ENCODE measurements at places on chromosomes 16 and 17.

- DNase-seq: no peak
These were observed 23.3 kb upstream of the CDH8 start for GRCh38 chr16:62059527-62059926.

GRCh38 chr16:56916571-56917403 lies 15.2 kb upstream of the HERPUD1 start:
- no peak for DNase-seq

DNA sequence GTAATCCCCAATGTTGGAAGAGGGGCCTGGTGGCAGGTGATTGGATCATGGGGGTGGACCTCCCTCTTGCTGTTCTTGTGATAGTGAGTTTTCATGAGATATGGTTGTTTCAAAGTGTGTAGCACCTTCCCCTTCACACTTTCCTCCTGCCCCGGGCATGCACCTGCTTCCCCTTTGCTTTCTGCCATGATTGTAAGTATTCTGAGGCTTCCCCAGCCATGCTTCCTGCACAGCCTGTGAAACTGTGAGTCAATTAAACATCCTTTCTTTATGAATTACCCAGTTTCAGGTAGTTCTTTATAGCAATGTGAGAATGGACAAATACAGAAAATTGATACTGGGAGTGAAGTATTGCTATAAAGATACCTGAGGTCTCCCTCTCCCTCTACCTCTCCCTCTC lies 29.4 kb downstream of the RNF112 start:
- DNase-seq: no peak

DNA sequence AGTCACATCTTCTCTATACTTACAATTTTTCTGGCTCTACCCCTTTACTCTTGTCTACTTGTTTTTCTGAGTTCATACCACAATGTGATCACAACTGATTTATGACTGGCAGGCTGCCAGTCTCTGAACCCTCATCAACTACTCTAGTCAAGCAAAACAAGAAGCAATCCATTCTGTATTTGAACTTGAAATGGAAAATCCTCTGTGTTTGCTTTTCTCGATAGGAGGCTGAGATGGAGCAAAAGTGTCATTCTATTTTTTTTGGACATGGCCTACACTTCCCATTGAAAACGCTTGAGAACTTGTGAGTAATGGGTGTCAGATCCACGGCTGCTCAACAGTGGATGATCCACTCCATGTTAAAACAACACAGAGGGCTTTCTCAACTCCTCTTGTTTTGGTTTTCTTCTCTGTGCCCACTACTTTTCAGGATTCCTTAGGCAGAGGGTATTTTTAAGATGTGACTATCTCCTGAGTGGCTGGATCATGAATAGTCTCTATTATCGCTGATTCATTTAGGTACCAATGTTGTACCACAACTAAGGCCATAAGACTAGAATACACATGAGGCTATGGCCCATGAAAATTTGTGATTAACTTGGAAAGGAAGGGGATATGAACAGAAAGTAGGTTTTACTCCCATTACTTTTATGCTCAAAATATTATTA lies 11.7 kb downstream of the TMEM100 start:
- DNase-seq: no peak

GRCh38 chr17:48604770-48605329 lies at the start of gene HOXB6:
HOXB6 (minus strand) TSS chr17:48604986; CDS start chr17:48598150, 6,836 bp downstream.
- no peak for DNase-seq

DNA sequence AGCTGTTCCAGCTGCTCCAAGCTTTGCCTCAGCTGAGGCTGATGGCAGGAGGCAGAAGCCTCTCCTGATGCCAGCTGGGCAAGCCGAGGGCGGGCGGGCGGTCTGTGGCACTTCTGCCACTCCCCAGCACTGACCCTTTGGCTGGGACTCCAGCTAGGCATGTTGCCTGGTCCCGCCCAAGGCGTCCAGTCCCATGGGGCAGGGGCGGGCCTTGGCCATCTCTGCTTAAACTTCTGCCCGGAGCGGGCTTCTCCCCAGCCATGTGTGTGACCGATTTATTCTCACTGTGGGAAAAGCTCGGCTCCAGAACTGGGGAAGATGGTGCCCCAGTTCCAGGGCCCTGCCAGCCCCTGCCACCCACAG lies 349.1 kb downstream of the SEC14L1 start:
- DNase-seq: no peak

- DNase-seq: no peak
These were observed 219.4 kb downstream of the MAF start for GRCh38 chr16:79380995-79381602.

DNA sequence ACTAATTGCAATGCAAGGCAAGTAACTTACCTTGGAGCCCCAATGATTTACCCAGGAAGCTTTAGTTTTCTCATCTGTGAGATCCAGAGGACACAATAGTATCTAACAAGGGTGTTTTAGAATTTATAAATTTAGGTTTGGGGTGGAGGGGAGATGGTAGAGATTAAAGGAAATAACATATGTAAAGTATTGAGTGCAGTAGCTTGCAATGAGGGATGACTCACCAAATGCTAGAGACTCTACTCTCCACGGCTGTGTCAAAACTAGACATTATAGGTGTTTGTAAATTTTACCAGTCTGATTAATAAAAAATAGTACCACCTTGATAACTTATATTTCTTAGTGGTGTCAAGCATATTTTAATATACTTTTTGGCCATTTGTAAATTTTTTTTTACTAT lies 3.7 kb upstream of the ABCA9 start:
- no peak for DNase-seq

DNA sequence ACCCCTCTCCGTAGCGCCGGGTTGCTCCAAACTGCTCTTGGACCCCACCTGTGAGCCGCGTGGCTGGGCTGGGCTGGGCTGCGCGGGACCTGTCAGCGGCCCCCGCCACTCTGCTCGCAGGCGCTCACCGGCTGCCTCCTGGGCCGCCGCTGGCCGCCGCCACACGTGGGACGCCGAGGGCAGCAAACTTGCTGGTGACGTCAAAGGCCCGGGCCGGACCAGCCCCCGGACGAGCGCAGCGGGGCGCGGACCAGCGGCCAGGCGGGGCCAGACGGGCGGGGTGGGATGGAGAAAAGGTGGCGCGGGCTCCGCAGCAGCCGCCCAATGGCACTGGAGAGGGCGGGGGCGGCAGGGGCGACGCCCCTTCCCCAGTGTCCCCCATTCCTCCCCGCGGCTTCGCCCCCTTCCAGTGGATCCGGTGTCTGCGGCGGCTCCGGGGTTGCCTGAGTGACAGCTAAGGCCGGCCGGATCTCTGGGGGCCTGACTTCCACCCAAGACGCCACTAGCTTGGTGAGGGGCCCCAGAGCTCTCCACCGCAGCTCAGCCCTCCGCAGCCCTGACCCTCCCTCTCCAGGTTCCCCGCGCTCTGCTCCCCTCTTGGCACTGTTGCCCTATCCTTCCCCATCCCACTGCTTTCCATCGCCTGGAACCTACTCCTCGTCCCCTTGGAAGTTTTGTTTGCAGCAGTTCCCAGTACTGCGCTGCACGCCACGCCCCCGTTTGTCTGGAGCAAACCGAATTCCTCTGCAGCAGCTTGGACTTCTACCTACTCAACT lies at the start of gene HS3ST3A1:
HS3ST3A1 (minus strand) TSS at position 154 of the 776 bp plus-strand sequence. CDS start 800 bp downstream, outside the sequence.
- no peak for DNase-seq

DNA sequence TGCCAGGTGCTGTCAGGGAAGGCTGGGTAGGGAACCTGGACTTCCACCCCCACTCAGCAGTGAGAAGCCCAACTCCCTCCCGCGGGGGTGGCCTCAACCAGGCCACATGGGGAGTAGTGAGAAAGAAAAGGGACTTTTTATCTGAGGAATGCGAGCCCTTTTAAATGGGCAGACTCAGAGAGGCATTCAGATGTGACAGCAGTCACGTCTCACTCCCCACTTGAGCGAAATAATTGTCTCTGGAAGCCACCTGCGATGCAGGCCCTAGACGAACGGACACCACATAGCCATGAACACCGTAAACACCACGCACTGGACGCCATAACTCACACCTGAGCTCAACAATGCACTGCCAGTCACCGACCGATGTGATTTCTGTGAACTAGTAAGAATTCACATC lies 11.9 kb upstream of the CD300E start:
- no peak for DNase-seq

DNA sequence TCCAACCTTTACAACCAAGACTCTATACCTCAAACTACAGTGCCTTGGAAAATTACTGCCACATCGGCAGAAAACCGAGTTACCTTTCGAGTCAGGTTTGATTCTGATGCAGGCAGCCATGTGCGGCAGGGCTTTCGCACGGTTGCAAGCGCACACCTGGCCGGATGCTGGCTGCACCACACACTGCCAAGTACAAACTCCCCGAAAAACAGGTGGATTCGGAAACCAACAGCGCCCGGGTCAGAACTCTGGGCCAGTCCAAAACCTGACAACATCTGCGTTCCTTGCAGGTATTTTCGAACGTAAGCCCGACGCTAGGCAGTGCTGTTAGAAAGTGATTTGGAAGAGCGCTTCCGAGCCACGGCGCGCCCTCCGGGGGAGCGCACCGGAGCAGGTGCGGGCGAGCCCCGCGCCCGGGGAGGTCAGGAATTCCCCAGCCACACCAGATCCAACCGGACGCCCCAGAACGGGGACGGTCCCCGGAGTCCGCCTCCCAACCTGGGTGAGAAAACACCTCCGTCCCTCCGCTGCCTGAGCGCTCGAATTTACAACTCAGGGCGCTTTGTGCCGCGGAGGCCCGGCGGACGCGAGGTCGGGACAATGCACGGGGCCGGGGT lies 1.2 kb downstream of the USP7 start:
- DNase-seq: peak; percentile 46

DNA sequence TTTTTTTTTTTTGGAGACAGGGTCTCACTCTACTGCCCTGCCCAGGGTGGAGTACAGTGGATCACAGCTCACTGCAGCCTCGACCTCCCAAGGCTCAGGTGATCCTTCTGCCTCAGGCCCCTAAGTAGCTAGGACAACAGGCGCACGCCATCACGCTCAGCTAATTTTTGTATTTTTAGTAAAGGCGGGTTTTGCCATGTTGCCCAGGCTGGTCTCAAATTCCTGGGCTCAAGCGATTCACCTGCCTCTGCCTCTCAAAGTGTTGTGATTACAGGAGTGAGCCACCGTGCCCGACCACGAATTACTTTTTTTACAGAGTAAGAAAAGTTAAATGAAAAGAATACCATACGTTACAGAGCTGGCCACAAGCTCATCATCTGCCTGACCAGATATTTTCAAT lies 38.9 kb downstream of the AKAP10 start:
- DNase-seq: no peak

DNA sequence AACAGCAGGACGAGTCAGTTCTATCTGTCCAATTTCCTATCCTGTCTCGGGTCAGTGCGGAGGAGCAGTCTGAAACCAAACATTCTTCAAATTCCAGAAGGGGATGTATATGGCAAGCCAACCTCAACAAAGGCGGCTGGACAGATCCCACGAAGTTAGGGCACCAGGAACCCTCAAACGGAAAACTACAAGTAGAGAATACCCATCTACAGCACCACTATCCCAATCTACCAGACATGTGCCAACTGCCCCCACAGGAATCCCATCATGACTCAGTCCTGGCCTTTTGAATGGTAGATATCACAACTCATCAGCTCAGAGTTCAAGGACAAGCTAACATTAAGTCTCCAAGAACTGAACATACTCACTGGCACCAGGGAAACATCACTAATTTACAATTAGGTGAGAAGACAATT lies 2.3 kb downstream of the NAT9 start:
- DNase-seq: no peak

DNA sequence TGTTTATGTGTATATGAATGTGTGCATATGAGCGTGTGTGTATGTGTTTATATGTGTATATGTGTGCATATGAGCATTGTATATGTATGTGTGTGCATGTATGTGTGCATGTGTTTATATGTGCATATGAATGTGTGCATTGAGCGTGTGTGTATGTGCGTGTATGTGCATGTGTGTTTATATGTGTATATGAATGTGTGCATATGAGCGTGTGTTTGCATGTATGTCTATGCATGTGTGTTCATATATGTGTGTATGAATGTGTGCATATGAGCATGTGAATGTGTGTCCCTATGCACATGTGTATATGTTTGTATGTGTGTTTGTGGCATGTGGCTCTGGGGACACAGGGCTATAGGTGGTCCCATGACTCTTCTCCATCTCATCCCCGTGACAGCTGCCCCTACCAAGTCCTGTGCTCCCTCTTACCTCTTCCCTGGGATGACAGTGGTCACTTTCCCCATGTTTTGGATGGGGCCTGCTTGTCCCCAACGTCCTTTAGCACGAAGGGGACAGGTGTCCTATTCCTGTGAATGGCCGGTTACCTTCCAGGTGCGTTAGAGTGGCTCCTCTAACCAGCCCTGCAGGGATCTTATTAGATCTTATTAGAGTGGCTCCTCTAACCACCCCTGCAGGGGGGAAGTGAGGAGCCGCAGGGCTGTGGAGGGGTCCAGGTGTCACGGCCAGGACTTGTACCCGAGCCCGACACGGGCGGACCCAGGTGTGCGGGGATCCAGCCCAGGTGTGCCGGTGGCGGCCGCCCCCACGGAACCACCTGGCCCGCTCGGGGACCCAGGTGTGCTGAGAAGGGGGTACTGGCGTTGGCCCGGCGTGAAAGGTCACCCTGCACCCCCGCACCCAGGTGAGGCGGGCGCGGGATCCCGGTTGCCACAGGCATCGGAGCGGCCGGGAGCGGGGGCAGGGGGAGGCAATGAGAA lies 105.6 kb downstream of the SEC14L1 start:
- no peak for DNase-seq

DNA sequence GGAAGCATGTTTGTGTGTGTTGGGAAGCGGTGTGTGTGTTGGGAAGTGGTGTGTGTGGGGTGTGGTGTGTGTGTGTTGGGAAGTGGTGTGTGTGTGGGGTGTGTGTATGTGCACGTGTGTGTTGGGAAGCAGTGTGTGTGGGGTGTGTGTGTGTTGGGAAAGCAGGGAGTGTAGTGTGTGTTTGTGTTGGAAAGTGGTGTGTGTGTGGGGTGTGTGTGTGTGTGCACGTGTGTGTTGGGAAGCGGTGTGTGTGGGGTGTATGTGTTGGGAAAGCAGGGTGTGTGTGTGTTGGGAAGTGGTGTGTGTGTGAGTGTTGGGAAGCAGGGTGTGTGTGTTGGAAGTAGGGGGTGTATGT lies 785 bp upstream of the NOD2 start:
- no peak for DNase-seq

DNA sequence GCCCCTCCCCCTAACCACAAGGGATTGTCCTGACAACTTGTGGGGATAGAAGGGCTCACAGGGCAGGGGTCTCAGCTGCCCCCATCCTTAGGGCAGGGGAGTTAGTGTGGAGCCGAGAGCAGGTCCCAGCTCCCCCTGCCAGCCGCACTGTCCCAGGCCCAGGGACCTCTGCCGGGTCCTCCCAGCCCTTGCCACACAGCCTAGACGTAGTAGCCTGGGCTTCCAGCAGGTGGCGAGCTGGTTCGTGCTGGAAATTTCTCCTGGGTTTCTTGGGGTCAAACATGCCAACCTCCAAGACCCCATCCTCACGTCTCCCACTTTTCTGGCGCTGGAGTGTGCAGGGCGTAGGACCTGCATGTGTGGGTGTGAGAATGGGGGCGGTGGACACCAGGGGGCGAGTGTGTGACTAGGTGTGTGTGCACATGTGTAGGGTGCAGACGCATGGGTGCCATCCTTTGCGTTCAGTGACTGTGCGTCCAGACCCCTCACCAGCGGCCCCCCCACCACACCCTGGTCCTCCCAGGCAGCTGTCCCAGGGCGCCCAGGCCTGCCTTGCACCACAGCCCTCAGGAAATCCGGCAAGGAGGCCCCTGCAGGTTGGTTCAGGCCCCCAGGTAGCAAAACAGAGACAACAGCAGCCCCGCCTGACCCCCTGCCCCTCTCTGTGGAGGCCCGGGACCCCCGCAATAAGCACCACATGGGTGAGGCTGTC lies 29.5 kb downstream of the SBK1 start:
- DNase-seq: no peak

Data from T-helper 17 cell (primary cell).